Spinal cord (tissue), 10 donors: ENCODE measurements at places on chromosomes 16 and 17.
A peak's percentile ranks its signal among the peaks of the same experiment; 100 is the strongest.

- DNase-seq, result peak; percentile 88
Measured at GRCh38 chr17:51035431-51035830, 85.2 kb downstream of the SPAG9 start.

DNA sequence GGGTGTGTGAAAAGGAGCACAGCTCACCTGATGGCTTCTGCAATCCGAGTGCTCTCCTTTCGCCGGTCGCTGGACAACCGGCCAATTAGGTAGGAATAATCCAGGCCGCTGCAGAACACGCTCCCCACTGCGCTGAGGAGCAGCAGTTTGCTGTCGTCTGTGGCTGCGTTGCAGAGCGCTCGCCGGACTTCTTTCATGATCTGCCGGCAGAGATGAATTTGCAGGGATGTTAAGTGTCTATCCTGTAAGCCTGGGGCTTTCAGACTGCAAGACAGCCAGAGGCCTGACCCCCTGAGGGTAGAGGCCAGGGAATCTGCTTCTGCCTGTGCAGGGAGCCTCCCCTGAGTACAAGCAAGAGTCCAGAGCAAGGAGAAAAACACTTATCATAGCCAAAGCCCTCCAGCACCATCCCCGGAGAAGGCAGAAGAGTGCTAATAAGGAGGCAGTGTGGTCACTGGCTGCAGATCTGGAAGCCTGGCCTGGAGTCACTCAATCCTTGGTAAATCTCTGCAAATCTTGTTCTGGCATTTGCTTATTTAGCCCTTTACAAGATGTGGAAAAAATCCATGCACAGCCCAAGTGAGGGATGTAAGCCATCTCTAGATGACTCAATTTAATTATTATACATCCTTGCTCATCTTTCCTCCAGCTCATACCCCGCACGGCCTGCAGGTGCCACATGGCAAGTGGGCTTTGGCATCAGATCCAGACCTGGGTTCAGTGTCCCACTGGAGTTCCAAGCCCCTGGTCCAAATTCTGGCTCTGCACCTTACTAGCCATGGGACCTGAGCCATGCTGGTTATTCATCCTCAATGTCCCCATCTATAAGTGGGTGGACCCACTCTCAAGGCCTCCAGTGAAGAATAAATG, 80.2 kb downstream of the DYNLRB2 start:
- DNase-seq, result no peak

DNA sequence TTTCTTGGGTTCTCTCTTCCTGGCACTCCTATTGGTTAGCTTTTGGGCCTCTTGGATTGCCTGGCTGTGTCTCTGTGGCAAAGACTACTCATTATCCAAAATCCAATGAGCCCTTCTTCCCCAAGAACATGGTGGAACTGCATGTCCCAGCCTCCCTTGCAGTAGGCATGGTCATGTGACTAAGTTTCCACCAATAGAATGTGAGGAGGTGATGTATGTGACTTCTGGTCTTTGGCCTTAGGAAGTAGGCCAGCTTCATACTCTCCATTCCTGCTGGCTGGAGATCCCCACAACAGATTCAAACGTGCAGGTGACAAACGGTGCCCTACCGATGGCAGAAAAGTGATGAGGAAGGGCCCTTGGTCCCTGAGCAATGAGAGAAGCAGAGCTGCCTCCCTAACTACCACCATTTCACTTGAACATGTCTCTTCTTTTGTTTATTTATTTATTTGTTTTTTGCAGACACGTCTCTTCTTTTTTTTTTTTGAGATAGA, 17.3 kb upstream of the SPN start:
- DNase-seq, result no peak

- no peak for DNase-seq
Measured at GRCh38 chr16:46790599-46791270, 40.2 kb downstream of the C16orf87 start.

DNA sequence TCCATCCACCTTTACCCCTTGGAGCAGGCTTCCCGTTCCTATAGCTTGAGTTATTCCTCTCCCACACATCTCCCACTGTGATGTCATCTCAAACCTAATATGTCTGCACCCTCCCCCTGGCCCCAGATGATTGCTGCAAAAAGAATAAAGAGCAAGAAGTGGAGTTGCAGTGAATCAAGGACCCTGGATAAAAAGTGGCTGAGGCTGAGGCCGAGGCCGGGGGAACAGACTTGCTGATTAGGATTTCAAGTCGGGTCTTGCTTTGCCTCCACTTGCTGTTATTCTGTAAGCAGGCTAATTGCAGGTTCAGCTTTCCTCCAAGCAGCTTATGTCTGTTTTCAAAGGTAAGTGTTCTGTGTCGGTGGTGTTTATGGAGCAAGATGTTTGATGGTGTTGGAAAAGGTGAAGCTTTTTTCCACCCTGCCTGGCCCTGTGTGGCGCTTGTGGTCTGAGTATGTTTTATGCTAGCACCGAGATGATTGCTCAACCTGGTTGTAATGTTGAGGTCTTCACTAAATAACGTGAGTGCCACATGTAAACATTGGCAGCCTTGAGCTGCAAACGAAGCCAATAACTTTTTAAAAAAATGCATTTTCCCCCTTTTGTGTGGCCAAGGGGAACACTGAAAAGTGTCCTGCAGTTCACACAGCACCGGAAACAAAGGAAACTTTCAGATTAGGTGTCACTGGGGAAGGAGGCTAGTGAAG, 15.4 kb downstream of the HS3ST3B1 start:
- DNase-seq, result no peak

GRCh38 chr17:81354954-81355347, 40.3 kb upstream of the BAHCC1 start:
- DNase-seq, result no peak

DNA sequence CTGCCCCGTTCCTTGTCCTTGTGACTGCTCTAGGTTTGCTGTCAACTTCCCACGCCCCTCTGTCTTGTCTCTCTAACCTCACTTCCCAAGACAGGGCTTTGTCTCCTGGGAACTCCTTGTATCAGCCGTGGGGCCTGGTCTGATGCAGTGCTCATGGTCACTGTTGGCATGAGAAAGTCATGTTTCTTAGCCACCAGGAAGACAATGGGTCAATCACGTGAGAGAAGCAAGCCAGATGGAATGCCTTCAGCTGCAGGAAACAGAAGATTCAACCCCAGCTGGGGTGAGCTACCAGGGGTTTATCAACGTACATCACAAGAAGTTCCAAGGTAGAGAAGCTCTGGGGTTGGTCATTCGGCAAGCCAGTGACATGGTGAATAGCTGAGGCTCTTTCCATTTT, 116.6 kb downstream of the IRF8 start:
- DNase-seq, result no peak

GRCh38 chr17:1462164-1463112, 6.4 kb upstream of the CRK start:
- no peak for DNase-seq

- DNase-seq, result no peak
Measured at GRCh38 chr17:75398279-75398678, 7.2 kb downstream of the GRB2 start.

GRCh38 chr16:11325404-11326083, 19.7 kb upstream of the RMI2 start:
- no peak for DNase-seq

DNA sequence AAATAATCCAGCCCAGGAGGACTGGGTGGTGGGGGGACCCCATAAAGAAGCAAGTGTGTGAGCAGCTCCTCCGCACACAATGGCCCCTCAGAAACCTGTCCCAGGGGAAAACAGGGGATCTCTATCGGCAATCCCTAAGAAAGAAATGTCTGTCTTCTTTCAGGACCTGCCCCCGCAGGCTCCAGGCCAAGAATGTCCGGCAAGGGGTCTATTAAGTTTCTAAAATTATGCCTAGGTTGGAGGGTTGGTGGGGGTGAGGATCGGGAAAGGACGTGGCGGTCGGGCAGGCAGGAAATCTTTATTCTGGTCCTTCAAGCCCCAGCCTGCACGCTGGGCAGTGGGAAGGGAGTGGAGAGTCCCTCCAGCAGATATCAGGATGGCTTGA, 23.4 kb upstream of the LITAF start:
- no peak for DNase-seq

GRCh38 chr17:79761894-79762589, 15.9 kb upstream of the CBX2 start:
- DNase-seq, result no peak

DNA sequence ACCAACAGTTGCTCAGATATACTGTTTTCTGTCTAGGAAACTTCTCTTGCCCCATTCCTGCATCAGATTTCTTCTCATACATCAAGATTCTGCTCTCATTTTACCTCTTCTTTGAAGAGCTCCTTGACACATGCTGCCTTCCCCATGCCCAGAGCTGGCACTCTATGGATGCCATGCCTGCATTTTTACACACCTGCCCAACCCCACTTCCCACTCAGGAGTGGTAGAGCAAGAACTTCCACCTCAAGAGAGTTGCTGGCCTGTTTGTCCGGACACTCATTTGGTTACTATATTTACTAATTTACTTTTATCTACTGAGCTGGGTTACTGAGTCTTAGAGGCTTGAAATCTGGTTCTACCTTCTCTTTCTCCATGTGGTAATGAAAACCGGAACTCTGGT, 98.3 kb upstream of the HLF start:
- no peak for DNase-seq

DNA sequence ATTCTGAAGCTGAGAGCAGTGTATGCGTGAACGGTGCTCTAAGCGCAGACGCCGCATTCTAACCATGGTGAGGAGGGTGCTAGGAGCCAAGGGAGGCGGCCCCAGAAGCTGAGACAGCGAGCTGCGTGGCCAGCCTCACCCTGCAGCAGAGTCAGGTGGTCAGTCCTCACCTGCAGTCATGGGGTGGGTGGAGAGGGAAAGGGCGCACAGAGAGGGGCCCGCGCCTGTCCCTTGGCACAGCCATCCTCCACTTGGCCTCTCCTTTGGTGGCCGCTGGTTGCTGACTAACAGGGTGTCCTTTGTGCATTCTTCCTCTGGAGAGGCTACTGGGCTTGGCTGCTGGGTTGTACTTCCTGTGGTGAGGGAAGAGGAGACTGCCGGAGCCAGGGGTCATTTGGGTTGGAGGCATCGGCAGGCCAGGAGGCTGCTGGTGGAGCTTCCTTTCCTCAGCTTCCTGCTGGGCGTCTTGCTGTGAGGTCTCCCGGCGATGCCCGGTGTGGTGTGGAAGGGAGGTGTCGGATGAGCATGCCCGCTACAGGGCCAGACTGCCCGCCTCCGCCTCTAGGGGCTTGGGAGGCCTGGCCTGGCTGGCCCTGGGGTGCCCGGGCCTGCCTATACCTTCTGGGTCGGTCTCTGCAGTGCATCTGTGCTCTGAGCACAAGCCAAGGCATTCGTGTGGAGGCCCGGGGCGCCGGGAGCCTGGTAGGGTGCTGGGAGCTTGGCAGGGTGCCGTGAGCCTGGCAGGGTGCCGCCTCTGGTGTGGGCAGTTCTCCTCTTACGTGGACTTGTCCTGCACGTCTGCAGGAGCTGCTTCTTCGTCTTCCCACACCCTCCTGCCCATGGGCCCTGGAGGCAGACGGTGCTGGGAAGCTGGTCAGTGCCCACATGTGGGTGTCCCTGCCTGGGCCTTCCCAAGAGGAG, 17.4 kb downstream of the RNF213 start:
- DNase-seq, result no peak

GRCh38 chr17:29109477-29110371, 66.8 kb downstream of the PIPOX start:
- no peak for DNase-seq

GRCh38 chr16:24150282-24150681, 105.9 kb upstream of the CACNG3 start:
- DNase-seq, result no peak

DNA sequence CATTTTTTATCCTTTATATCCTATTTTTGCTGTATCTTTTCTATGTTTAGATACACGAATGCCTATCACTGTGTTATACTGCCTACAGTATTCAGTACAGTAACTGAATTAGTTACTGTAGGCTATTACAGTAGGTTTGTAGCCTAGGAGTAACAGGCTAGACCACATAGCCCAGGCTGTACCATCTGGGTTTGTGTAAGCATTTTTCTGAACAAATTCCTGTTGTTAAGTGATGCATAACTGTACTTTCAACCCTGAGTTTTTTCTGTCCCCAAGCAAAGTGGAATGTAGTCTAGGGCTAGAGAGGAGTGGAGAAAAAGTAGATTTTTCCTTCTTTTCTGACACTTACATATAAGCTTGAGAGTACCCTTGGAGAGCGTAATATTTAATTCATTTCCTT, 282.1 kb downstream of the HS3ST3B1 start:
- no peak for DNase-seq

GRCh38 chr17:58530655-58531054, 16.2 kb upstream of the MTMR4 start:
- DNase-seq, result peak; percentile 33

- no peak for DNase-seq
Measured at GRCh38 chr16:66801320-66802105, at the start of gene TERB1. TERB1 (minus strand) TSS chr16:66801584; CDS start chr16:66796798, 4,786 bp downstream.

DNA sequence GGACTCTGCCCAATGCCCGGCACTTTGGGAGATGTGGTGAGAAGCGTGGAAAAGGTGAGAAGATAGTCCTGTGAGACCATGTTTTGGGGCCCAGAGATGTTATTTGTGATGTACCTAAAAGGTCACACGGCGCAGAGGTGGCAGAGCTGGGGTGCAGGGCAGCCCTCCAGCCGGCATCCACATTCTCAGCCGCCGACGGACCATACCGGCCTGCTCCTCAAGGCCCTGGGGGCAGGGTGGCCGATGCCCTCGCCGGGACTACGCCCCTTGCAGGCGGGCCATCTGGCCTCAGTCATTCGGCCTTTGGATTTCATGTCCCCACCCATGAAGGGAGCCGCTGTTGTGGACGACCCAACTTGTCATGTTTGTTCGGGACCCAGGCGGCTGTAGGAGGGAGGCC, 131.4 kb upstream of the GSE1 start:
- no peak for DNase-seq

DNA sequence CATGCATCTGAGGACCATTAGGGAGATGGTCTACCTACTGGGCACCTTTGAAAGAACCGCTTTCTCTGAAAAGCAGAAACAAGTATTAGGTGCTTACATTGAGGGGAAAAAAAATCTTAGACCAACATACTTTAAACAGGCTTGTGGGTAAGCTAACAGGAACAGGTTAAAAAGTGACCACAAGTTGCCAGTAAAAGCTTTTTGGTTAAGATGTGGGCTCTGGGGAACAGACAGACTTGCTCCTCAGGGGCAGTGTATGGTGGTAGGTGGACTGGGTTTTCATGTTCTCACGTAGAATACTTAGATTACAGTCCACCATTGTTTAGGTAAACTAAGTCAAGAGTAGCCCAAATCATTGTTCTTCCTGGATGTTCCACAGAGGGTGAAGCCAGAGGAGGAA, 41.2 kb downstream of the REXO5 start:
- DNase-seq, result no peak

DNA sequence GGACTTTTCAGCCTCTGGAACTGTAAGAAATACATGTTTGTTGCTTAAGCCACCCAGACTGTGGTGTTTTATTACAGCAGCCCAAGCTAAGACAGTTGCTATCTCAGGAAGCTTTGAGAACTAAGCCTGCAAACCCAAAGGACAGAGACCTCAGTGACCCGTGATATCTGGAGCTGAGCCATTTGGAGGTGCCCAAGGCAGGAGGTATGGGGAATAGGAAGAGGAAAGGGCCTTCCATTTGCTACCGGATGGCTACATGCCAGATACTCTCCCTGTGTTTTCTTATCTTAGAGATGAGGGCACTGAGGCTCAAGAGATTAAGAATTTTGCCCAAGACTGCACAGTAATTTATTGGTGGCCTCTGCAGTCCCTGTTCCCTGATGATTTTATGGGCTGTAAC, 622.1 kb upstream of the CDH5 start:
- no peak for DNase-seq

GRCh38 chr17:27446569-27447301, 9.5 kb upstream of the KSR1 start:
- no peak for DNase-seq

- DNase-seq, result peak; percentile 47
Measured at GRCh38 chr17:42386777-42387657, 1.2 kb downstream of the STAT3 start.
